Inflammatory macrophage treated with lipopolysaccharide for 1 hour (primary cell): ENCODE measurements at places on chromosomes 2 and 18.

DNA sequence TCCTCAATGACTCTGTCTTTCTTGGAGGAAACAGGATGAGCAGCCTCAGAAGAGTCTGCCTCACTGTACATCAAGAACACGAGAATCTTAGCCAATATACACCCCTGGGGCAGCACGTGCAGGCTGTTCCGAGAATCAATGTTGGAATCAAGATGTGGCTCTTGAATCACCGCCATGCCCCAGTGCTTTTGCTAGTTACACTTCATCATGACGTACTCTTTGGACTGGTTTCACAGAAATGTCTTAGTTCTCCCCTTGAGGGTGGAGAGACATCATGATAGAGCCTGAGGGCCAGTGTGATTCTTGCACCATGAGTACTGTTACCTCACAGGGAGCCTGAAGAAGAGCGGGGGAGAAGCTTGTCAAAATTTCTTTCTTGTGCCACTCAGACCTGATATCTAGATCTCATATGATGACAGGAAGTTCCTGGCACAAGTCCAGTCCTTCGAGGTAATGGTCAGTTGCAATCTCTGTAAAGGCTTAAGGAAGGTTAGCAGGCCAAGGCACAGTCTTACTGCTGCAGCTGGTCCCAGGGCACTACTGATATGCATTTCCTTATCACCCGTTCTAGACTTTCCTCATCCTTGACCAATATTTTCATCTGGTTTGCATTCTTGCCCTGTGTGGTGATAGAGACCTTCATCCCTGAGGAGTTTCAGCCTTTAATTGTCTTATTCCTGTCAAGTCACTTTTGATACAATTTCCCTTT is 28.2 kb upstream of the STAT4 start:
- DNase-seq = no peak

- DNase-seq = no peak
Measured at GRCh38 chr18:46373131-46373530, 268.9 kb downstream of the HAUS1 start.

GRCh38 chr2:101874069-101874468 is 117.7 kb upstream of the IL1R2 start:
- no peak for DNase-seq

- no peak for DNase-seq
Measured at GRCh38 chr18:49833814-49834213, 20.5 kb upstream of the ACAA2 start.

DNA sequence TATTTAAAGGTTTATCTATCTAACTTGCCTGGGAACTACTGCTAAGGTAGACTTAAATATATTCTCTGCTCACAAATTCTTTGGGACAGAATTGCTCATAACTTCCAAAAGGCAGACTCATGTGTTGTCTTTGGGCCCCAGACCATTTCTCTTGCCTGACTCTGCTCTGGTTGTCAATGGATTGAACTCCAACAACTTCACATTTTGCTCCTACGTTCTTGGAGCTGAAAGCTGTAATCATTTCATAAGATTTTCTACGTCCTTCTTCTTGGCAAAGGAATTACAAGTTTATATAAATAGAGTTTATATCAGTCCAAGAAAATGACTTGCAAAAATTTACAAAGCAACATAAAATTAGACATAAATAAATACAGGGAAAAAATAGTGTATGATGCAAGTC is 32.9 kb upstream of the PPM1B start:
- no peak for DNase-seq

- no peak for DNase-seq
Measured at GRCh38 chr2:119117408-119117807, 41.1 kb downstream of the C1QL2 start.

DNA sequence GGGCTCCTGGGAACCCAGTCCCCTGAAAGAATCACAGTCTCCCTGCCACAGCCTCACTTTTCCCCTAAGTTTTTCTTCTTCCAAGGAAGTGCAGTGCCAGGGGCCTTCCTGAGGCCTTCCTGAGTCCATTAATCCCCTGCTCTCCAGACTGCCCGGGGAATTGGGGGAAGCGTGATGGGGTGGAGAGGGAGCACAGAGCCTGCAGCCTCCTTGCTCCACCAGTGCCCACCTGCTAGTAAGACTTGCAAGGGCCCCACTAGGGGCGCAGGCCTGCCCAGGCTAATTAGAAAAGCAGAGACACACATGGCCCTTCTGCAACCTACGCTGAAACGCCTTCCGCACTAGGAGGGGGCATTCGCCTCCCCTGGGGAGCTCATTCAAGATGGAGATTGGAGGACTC is 110.6 kb downstream of the MRO start:
- DNase-seq = no peak

- no peak for DNase-seq
Measured at GRCh38 chr2:22907330-22907729, 477.6 kb upstream of the KLHL29 start.

DNA sequence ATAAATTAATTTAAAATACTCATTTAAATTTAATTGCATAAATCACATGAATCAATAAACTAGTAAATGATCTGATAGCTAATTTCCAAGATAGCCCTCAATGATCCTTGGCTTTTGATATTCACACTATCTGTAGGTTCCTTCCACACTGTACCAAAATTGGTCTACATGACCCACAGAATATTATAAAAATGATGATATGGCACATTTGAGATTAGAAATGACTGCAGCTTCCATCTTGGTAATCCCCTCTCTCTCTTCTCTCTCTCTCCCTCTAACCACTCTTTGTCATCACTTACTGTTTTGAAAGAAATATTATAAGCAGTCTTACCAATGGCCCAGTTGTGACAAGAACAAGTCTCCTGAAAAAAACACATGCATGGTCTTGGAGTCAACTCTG is 394.8 kb downstream of the LRRTM4 start:
- no peak for DNase-seq

DNA sequence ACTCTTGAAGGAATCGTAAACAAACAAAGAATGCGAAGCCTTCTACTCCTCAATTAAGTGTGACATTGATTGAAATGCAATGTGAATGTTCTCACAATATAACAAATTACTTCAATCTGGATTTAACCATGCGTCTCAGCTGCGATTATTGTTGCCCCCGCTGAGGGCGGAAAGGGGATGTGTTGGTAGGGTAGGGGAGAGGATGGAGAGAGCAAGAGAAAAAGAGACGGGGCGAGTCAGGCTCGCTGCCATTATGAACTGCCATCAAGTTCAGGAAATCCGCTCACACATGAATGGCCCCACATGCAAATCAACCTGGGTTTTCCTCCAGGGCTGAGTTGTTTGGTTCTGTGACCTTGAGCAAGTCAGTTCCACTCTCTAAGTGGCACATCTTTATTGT is 129.8 kb downstream of the PXDN start:
- no peak for DNase-seq

DNA sequence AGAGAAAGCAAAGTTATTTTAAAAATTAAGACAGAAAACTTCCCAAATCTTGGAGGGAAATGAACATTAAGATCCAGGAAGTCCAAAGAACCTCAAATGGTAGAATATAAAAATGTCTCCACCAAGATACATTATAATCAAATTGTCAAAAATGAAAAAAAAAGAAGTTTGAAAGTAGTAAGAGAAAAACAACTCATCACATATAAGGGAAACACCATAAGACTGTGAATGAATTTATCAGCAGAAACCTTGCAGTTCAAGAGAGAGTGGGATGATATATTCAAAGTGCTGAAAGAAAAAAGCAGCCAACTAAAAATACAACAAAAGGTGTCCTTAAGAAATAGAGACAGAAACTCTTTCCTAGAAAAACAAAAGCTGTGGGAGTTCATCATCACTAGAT is 73.0 kb downstream of the L3MBTL4 start:
- no peak for DNase-seq

GRCh38 chr2:241123816-241124536 is 21.9 kb upstream of the MTERF4 start:
- DNase-seq = no peak

DNA sequence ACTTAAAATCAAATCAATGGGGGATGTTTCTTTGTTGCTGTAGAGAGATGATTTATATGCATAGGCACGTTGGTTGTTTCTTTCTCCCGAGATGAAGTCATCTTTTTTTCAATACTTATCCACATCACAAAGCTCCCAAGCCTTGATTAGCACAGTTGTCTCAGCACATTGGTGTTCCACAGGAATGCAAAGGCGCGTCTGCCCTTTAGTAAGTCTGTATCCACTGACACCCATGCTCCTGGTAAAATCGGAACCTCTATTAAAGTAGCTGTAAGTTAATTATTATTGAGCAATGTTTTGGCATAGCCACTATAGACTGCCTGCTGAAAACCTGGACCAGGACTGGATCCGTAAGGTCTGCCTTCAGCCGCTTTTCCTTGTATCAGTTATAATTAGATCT is 77.6 kb upstream of the RBM44 start:
- DNase-seq = no peak

GRCh38 chr2:197704434-197705120 is 592 bp upstream of the MARS2 start:
- no peak for DNase-seq

GRCh38 chr2:21431078-21431477 is 307.3 kb downstream of the TDRD15 start:
- DNase-seq = no peak

GRCh38 chr18:55404832-55405465 is 183.0 kb downstream of the TCF4 start:
- DNase-seq = no peak

- DNase-seq = peak; percentile 84
Measured at GRCh38 chr2:238235331-238235732, 4.5 kb downstream of the HES6 start.

DNA sequence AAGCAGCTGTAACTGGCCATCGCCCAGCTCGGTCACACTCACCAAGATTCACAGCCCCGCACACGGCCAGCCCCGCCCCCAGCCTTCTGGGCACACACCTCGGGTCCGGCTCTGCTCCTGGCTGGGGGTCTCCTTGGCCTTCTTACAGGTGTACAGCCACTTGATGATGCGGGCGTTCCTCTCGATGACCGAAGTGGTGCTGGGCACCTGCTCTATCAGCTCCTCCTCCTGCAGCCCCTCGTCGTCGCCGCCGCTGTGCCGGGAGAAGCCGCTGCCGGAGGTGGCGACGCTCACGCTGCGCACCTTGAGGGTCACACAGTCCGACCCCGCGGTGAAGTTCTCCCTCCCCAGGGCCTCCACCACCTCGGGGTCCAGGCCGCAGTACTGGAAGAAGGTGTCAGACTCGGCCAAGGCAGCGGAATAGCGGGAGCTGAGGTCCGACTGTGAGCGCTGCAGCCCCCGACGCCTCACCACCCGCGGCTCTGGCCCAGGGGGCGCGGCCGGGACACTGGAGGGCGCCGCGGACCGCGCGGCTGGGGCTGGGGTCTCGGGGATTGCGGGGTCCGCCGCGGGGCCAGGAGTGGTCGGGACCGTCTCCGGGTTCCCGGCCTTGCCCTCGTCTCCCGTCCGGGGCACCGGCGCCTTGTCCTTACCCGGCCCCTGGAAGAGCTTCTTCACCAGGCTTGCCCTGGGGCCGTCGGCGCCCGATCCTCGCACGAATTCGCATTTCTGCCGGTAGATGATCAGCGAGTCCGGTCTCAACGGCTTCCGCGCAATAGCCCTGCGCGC is 769 bp downstream of the FAM110C start:
- DNase-seq = no peak

- no peak for DNase-seq
Measured at GRCh38 chr2:229654437-229654836, 59.9 kb downstream of the DNER start.

DNA sequence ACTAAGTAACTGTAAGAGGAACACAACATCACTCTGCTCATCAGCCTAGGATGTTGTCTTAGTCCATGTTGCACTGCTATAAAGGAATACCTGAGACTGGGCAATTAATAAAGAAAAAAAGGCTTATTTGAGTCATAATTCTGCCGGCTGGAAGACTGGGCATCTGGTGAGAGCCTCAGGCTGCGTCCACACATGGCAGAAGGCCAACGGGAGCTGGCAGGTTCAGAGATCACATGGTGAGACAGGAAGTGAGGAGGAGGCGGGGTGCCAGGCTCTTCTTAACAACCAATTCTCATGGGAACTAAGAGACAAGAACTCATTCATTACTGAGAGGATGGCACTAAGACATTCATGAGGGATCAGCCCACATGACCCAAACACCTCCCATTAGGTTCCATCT is 46.8 kb downstream of the EPG5 start:
- DNase-seq = no peak

DNA sequence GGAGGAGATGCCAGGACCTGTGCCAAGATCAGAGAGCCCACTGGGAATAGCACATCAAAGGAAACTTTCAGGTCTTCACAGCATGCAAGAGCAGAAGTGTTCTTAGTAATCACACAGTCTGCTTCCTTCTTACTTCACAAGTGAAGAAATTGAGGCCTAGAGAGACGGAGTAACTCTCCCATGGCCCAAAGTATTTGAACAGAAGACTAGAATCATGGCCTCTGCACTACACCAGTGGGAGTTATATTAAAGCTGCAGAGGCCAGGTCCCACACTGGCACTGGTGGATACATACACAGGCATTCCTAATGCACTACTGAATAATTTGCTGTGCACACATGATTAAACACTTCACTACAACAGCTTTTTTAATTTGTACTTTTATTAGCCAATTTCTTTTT is 107.6 kb upstream of the RMP24 start:
- DNase-seq = no peak

DNA sequence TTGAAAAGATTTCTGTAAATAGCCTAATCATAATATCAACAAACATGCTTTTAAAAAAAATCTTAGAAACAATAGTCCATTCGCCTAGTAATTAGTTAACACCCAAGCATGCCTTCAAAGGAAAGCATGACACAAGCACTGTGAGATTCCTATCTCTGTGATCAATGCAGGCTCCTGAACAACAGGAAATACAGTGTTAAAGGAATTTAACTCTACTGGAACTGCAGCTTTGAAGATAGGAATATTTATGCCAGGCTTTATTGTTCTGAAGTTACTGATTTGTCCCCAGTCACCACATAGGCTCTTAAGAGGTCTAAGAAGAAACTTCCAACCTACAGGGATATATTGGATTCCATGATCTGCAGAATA is 15.4 kb upstream of the FAM124B start:
- no peak for DNase-seq

DNA sequence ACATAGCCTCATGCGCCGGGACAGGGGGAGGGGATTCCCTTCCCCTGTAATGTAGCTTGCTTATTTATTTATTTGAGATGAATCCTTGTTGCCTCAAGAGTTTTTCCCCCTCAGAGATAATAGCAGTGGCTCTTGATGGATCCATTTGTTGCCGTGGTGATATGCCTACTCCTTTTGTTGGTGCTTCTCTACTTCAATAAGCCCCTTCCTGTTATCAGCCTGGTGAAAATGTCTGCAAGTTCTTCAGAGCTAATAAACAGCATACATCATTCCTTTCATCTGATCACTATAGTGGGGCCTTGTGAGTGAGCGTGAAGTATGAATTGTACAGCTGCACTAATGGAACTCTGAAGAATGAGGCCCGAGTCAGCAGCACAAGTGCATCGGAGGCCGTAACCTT is 19.4 kb downstream of the FZD5 start:
- DNase-seq = no peak

DNA sequence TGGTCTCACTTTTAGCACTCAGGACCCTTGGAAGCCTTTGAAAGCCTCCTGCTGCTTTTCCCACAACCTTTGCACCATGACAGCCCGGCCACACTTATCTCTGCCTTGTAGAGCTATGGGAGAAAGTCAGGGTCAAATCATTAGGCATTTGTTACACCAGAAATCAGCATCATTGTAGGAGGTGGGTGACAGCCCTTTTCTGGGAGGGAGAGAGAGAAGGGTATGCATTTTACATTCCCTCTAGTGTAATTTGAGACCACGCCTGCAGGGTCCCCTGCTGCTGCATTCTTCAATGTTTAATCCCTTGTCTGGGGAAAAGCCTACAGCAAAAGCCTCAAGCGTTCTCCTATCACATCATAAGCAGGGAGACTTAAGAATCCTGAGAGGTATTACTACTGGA is 766.8 kb upstream of the FAM98A start:
- DNase-seq = no peak

- no peak for DNase-seq
Measured at GRCh38 chr2:185201063-185201462, 537.5 kb upstream of the FSIP2 start.
